ENCODE measurements at places on chromosomes 5 and 9.

- no peak for DNase-seq
These were observed 23.8 kb downstream of the C5orf58 start for GRCh38 chr5:170256571-170256970.

DNA sequence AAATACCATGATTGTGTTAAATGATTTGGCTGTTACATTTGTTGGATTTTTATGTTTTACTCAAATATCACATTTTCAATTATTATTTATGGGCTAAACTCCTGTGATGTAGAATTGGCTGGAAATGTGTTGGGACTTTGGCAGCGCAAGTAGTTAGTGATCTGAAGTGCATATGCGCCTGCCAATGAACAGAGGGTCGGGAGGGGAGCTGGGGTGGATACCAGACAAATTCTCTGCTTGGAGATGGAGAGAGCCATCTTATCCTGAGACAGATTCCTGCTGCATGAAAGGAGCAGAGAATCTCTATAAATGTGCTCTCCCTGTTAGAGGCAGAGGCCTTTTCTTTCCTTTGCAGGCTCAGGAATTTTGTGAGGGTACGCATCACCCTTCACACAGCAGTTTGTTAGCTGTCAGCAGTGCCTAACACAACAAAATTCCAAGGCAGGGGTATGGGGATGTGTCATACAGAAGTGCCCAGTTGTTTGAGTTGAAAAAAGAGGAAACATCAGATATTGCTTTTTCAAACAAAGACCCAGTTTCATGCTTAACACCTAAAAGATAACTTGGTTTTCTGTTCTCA lies 489.1 kb downstream of the CSNK1G3 start:
- DNase-seq: no peak

- DNase-seq: no peak
These were observed 54.4 kb downstream of the ANKRD33B start for GRCh38 chr5:10618311-10618710.

DNA sequence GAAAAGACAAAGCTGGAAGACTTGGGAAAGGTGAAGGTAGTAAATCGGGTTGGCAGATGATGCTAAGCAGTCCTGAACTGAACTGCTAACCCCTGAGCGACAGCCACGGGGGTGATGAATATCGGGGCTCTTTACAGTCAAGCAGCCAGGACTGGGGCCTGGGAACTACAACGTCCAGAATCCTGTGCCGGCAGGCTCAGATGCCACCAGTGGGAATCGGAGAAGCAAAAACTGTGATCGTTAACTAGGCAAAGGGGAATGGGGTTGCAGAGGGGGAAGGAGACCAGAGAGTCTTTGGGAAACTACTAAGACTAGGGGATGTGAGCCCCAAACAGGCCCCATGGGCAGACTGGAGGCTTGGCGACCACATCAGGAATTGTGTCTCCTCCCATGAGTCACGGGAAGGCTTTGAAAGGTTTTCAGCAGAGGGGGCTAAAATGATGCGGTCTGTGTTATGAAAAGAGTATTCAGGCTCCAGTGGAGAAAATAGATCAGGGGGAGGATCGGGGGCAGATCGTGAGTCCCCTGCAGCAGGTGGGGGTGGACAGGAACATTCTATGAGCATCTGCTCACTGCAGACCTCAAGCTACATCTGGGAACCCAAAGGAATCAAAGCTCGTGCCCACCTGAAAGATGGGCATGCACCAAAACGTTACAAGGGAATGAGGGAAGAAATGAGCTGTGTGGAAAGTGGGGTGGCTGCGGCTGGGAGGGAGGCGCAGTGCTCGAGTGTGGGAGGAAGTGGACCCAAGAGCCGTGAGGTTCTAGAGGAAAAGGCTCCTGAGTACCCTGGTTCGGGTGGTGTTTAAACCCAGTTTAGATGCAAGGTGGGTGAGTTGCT lies 53.8 kb downstream of the HRH2 start:
- no peak for DNase-seq

DNA sequence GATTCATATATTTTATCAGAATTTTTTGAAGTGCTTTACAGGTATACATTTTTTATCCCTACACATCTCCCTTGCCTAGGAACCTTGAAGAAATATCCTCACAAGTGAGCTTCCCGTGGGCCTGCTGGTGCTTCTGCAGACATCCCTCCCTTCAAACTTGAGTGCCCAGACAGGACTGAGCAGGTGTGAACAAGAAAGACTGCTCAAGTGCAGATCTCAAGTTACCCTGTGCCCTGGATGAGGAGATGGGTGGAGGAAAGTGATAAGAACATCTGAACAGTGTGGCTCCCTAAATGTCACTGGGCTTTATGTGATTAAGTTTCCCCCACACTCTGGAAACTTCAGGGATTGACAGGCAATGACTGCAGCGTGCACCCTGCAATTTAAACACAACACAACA lies 209.8 kb downstream of the TLE1 start:
- DNase-seq: no peak

- DNase-seq: no peak
These were observed 127.5 kb upstream of the LPCAT1 start for GRCh38 chr5:1651250-1651649.

GRCh38 chr5:127375544-127376091 lies 85.0 kb downstream of the MEGF10 start:
- DNase-seq: no peak

DNA sequence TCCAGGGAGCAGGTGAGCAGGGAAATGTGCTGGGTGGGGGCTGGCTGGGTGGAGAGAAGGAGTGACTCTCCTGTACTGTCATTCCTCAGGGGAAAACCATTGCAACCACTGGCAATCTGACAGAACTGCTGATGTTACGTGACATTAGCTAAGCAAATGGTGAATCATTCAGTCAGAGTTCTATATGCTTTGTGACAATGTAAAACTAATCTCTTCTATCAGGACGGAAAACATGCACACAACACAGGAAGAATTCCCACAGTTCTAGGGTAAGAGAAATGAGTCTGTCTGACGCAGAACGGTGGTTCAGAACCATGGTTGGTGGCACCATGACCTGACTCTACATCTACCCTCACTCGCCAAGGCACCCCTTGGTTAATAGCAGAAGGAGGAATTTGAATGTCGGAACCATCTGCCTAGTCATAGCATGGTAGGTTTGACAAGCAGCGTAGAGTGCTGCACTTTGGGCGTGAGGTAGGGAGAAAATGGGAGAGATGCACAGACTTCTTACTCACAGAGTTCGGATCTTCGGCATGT lies 243.6 kb upstream of the PANK3 start:
- DNase-seq: no peak

All from stimulated activated CD8-positive, alpha-beta memory T cell treated with anti-CD3 and anti-CD28 coated beads, Interleukin-2, amount 100 ng/mL, for 48 hours (primary cell).